ENCODE measurements at places on chromosomes 7 and 10.
A peak's percentile ranks its signal among the peaks of the same experiment; 100 is the strongest.

GRCh38 chr10:84293574-84294016 is 34.8 kb upstream of the CCSER2 start:
- DNase-seq = no peak

- DNase-seq = no peak
These were observed at the start of gene ADRB1 for GRCh38 chr10:114043532-114044246. ADRB1 (plus strand) TSS chr10:114043866; CDS start chr10:114044133, 267 bp downstream.

DNA sequence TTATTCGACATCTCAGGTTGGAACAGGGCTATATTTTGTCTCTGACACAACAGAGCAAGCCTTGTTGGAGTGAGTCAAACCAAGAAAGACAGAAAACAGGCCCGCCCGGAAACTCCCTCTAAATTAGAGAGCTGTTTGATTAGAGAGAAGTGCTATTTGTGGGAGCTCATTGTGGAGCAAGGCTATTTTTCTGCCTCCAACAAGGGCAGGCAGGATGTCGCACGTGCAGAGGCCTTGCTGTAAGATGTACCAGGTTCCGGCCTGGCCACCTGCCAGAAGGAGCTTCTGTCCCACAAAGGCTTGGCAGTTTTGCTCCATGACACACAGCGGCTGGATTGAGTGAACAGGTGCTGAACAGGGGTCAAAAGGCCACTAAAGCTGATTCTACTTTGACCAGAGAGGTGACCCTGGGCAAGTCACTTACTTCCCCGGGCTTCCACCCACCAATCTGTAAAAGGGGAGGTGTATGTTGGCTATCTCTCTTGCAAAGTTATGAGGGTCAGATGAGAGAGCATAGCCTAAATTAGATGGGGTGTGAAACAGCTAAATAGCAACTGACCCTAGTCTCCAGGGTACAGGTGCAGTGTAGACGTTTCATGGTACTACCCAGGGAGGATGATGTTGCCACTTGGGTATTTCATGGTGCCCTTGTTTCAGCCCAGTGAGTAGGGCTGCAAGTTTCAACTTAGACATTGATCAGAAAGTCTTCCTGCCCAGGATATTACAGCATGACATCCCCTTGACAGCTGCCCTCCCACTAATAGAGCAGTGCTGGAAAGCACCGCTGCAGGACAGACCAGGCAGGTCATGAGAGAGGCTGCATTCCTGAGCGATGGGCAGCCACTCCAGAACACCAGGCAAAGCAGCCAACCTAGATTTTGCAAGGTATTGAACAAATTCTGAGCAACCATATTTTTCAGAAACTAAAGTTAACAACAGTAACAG is 62.0 kb downstream of the VSTM4 start:
- DNase-seq = peak; percentile 98

GRCh38 chr10:28382525-28383269 is 79.8 kb upstream of the MPP7 start:
- no peak for DNase-seq

- DNase-seq = no peak
These were observed 12.5 kb downstream of the GRK5 start for GRCh38 chr10:119219871-119220270.

GRCh38 chr10:98226508-98227144 is 41.4 kb downstream of the LOXL4 start:
- no peak for DNase-seq

- DNase-seq = no peak
These were observed 3.4 kb downstream of the PDGFA start for GRCh38 chr7:516216-516605.

DNA sequence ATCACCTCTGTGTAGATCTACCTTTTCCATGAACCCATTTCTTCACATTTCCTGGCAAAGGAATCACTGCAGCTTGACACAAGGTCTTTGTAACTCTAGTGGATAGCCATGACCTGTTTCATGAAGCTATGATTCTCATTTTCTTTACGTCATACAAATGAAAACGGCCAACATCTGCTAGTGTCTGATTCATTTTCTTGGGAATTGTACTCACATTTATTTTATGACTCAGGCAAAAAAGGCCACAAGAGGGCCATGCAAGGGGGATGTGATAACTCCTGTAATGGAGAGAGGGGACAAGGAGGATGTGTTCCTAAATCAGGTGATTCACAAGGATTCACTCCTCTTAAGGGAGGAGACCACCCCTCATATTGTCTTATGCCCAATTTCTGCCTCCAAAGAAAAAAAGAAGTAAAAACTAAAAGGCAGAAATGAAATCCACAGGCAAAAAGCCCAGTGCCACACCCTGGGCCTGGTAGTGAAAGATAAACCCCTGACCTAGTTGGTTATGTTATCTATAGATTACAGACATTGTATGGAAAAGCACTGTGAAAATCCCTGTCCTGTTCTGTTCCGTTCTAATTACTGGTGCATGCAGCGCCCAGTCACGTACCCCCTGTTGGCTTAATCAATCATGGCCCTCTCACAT is 249.9 kb downstream of the IPMK start:
- DNase-seq = no peak

GRCh38 chr7:77247206-77247850 is 47.7 kb upstream of the FGL2 start:
- peak; percentile 85 for DNase-seq

DNA sequence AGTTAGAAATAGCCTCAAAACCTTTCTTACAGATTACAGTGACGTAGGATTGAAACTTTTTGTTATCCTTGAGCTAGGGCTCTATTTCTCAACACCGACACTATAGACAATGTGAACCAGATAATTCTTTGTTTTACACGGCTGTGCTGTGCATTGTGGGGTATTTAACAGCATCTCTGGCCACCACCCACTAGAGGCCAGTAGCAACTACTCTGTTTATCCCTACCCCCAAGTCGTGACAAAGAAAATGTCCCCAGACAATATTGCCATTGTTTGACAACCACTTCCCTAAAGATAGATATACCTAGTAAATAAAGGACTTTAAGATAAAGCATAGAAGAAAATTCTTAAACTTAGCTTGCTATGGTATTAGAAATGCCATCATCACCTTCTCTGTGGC is 359.6 kb downstream of the ARL4A start:
- no peak for DNase-seq

DNA sequence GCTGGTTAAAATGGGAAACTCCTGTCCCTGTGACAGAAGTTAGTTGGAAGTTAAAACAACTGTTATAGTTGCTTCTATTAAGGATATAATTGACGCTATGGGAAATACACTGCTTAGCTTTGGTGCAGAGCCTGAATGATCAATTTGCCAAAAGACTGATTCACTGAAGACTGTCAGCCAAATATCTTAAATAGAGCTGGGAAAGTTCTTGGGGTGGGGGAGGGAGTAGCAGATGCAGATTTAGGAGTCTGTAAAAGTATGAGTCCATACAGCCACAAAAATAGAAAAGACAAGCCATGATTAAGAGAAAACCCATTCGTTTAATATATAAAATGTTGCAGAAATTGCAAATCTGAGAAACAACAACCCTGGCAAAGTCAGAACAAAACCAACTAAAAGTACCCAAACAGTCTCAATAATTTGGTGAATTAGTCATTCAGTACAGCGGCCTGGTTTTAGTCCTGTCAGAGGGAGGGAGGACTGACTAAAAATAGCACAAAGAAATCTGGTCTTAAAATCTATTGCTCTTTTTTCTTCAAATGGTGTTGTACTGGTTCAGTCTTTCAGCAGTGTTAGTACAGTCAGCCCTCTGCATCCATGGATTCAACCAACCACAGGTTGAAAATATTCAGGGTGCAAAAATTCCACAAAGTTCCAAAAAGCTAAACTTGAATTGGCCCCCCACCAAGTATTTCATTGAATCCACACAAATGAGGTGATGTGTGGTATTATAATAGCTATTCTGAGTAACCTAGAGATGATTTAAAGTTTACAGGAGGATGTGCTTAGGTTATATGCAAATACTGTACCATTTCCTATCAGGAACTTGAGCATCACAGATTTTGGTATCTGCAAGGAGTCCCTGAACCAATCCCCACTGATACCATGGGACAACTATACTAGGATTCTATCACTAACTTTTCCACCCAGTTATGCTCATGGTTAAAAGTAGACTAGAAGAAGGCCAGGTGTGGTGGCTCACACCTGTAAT is 30.0 kb downstream of the STK17A start:
- DNase-seq = no peak

- DNase-seq = no peak
These were observed 757 bp downstream of the RAB19 start for GRCh38 chr7:140404565-140405065.

GRCh38 chr10:42975558-42976340 is 101.1 kb upstream of the RET start:
- DNase-seq = peak; percentile 46

DNA sequence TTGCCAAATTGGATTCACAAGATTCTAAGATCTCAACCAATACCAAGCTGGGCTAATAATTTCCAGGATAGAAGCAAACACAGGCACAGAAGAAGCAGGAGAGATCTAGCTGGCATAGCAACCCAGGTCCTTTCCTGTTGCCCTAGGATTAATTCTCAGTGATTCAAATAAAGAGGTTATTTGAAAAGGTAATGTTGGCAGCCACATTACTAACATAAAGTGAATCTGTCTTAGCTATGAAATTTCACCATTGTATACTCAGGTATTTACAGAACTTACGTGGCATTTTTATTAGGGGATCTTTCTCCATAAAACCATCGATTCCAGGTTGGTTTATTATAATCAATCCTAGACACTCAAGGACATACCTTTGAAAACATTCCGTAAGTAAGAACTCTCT is 379.3 kb upstream of the POM121L12 start:
- no peak for DNase-seq

GRCh38 chr7:40329601-40330153 is 194.9 kb downstream of the SUGCT start:
- peak; percentile 41 for DNase-seq

DNA sequence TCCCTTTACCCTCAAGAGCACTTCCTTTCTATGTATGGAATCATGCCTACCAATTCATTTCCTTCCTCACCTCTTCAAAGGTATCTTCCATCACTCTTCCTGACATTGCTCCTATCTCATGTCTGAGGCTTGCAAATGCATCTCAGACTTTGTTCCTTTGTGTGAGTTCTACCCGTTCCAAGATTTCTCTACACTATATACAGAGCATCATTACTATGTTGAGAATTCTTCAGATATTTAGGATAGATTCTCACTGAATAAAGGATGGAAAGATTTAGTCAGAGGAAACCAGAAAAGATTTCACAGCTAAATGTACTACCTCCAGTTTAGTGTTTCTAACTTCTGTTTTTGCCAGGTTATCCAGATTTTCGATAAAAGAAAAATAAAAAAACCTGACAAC is 462.7 kb downstream of the PHTF2 start:
- DNase-seq = no peak

DNA sequence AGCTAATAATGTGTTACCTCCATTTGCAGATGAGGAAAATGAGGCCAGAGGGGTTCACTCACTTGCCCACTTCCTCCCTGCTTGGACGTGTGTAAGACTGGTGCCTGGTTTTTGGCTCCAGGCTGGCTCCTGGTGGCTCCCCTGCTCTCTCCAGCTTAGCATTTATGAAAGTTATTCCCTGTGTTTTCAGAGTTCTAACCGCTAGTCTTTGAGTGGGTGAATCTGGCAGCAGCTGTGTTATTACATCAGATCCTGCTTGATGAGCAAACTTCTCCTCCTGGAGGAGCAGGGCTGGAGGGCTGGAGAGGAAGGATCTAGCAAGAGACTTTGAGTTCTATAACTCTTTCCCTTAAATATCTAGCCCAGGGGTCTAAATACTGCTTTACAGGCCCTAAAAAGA is 80.9 kb upstream of the AGBL3 start:
- no peak for DNase-seq

DNA sequence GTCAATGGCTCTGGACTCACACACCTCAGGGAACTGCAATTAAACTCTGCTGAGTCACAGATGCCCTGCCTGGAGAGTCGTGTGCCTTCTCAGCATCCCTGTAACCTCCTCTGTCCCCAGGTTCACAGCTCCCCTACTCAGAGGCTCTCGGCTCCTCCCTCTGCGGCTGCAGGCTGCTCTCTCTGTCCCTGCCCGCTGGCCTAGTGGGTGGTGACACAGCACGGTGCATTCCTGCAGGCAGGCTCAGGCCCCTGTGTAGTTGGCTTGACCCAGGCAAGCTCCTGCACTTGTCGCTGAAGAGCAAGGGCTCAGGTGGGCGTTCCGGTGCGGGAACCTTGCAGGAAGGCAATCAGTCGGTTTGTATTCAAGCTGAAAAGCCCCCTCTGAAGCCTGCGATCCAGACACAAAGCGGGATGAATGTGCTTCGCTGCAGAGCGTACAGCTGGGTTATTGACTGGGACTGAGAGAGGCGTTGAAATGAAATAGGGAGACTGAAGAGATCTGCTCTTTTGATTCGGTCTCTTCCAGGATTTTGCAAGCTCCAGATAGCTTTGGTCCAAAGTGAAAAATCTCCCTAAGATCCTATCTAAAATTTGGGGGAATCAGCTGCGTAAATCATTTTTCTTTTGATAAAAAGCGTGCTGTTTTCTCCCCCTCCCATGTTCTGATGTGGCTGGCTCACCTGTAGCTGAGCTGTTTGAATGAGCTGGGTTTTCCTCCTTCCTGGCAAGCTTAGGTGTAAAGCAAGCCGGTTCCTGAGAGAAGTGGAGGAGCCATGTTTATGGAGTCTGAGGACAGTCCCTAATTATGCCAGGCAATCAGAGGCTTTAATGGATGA is 208.7 kb upstream of the PHYHIPL start:
- DNase-seq = peak; percentile 55

DNA sequence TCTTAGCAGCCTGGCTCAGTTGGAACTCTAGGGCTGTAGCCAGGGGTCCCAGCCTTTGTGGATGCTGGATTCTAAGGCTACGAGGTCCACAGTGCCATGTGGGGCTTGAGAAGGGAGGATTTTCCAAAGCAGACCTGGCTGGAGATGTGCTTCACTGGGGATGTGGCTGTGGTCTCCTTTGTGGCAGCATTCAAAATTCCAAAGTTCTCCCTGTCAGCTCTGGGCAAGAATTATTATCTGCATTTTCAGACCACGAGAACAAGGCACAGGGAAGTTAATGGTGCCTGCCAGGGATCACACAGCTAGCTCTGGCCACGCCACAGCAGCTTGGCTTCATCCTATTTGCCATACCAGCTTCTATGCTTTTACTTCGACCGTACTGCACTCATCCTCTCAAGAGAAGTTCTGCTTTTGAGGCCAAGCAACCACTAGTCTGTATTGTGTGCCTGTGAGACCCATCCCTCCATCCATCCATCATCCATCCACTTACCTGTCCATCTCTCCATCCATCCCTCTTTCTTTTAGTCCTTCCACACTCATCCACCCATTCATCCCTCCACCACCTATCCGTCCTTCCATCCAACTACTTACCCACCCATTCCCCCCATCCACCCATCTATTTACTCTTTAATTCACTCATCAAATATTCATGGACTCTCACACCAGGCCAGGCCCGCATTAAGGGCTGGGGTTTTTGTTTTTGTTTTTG is 71.5 kb downstream of the ZMIZ1 start:
- no peak for DNase-seq

GRCh38 chr10:44990965-44991364 is 9.8 kb upstream of the ZNF22 start:
- DNase-seq = no peak

GRCh38 chr10:78437407-78437768 is 403.7 kb downstream of the RPS24 start:
- no peak for DNase-seq

GRCh38 chr7:100908512-100908911 is 12.8 kb upstream of the ACHE start:
- no peak for DNase-seq
